ENCODE measurements at places on chromosomes 6 and 20.

GRCh38 chr6:33739571-33739970 lies 7.1 kb downstream of the IP6K3 start:
- no peak for DNase-seq

DNA sequence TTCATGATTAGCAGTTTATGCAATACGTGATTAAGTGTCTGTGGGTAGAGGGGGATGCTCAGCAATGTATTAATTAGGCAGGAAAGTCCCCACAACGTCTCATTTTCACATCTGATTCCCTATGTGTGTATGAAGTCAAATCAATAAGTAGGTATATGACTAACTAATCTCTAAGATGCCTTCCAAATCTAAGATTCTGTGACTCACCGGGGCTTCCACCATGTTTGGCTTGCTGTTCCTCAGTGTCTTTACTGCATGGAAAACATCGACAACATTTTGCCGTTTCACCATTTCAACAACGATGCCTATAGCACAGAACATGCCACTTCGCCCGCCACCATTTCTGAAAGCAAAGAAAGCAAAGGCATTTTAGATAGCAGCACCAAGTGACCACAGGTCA lies 72.0 kb upstream of the THEMIS start:
- DNase-seq, result no peak

GRCh38 chr6:34030831-34031624 lies 114.9 kb downstream of the GRM4 start:
- DNase-seq, result no peak

GRCh38 chr6:168280899-168281245 lies 38.7 kb downstream of the DACT2 start:
- DNase-seq, result no peak

- no peak for DNase-seq
These were observed 53.6 kb downstream of the ELOVL5 start for GRCh38 chr6:53295176-53295575.

DNA sequence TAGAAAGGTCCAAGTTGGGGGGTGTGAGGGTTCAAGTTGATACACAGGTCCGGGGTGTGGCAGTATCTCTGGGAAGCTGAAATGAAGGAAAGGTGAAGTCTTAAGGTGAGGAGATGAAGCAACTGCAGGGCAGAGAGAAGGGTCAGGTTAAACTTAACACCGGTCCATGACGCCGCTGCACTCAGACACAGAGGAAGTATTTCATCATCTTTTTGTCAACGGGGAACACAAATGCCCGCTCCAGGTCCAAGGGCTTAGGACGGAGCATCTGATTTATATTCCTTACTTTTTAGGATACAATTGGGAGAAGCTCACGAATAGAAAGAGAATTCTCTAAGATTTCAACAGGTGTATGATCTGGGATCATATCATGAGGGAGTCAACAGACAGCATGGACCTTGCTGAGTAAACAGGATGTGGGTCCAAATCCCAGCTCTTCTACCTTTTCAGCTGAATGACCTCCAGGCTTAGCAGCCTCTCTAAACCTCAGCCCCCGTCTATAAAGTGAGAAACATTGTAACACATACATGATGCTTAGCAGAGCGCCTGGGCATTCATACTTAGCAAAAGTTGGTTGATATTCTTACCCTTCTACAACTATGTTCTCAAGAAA lies 197.5 kb downstream of the ATXN1 start:
- DNase-seq, result no peak

DNA sequence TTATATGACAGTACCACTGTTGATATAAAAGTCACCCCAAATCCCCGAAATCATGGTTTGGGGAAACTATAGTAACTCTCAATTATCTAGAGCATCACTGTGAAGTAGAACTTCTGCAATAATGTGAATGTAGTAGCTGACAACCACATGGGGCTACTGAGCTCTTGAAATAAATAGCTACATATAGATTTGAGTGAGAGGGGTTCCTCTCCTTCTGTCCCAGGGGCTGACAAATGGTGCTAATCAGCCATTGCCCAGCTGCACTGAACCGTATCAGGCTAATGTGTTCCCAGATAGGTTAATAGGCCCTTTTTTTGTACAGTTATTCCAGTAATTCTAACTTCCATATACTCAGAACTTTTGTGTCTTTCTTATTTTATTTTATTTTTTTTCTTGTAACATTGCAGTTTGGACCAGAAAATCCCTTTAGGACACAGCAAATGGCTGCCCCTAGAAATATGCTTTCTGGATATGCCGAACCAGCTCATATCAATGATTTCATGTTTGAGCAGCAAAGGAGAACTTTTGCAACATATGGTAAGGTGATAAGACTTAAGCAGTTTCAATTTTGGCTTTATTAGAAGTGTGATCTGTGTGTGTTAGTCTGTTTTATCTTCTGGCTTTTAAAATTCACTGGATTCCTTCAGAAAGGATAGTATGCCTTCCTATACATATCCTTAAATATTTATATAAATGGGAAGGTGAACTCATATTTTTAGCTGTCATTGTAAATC lies 21.1 kb downstream of the CDC40 start:
- no peak for DNase-seq

DNA sequence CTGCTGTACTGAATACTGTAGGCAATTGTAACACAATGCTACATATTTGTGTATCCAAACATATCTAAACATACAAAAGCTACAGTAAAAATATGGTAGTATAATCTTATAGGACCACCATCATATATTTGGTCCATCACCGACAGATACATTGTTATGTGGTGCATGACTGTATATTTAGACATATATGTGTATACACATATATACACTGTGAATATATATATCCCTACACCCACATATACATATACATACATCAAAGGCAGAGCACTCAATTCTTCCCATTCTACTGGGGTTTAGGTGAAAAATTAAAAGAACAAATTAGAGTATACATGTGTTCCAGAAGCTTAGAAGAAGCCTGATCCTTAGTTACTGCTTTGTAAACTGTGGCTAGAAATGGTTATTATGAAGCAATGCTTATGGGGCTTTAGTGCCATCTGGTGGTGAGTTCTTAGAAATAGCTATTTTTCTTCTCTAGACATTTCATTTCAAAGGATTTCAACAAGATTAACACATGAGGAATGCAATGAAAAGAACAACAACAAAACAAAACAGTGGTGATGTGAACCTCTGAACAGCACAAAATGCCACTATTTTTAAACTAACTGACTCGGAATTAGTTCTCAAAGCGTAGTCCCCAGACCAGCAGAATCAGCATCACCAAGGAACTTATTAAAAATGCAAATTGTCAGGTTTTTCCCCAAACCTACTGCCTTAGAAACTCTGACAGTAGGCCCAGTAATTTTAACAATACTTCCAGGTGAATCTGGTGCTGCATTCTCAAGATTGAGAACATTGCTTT lies 38.0 kb downstream of the PKHD1 start:
- DNase-seq, result no peak

GRCh38 chr20:13639150-13639497 lies 392 bp upstream of the TASP1 start:
- no peak for DNase-seq

DNA sequence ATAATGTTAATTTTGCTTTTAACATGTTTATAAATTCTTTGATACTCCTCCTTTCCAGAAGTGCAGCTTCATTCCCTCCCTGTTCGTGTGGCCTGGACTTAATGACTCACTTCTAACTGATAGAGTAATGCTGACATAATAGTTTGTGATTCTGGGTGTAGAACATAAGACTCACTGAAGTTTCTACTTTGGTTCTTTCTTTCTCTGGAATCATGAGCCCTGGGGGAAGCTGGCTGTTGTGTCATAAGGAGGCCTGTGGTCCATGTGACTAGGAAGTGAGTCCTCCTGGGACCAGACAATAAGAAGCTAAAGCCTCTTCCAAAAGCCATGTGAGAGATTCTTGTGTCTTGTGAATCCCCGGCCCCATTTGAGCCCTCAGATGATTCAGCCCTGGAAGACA lies 30.5 kb upstream of the HLA-G start:
- no peak for DNase-seq

DNA sequence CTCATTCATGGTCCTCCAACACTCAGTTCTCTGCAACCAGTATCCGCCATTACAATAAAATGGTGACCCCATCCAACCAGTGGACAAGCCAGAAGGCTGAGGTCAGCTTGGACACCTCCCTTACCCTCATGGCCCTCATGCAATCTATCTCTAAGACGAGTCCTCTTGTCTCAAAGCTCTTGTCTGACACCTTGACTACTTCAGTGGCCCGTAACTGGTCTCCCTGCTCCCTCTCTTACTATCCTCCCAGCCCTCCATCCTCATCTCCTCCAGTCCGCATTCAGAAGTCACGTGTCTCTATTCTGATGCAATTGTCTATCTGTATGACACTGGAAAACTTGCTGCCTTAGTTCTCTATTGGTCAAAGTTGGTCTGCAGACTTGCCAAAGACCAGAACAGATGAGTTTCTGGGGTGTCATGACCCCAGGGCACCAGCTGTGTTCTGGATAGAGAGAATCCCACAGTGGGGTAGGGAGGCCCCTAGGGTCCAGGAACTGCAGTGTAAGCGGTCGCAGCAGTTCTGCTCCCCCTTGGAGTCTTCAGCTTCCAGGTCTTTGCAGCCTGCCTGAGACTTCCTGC lies 59.6 kb upstream of the RNF24 start:
- no peak for DNase-seq

- DNase-seq, result no peak
These were observed 247.8 kb downstream of the CD83 start for GRCh38 chr6:14365393-14365792.

- no peak for DNase-seq
These were observed 38.9 kb upstream of the SAYSD1 start for GRCh38 chr6:39153766-39154397.

DNA sequence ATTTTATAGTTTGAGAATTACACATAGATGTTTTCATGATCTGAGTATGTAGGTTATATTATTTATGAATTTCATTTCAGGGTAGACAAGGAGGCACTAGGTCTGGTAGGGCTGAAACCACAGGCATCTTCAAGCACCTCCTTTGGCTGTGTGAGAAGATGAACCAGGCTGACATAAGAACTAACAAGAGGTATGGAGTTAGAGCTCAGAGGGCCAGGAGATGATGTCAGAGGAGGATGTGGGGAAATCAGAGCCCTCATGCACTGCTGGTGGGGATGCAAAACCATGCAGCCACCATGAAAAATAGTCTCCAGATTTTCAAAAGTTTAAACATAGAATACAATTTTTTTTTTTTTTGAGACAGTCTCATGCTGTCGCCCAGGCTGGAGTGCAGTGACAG lies 13.6 kb upstream of the RIPOR3 start:
- DNase-seq, result no peak

GRCh38 chr6:28248916-28249315 lies 3.2 kb downstream of the ZKSCAN4 start:
- DNase-seq, result no peak

- DNase-seq, result no peak
These were observed 222.9 kb downstream of the LAMA2 start for GRCh38 chr6:129105793-129106192.

GRCh38 chr20:8601542-8601912 lies 467.4 kb upstream of the PLCB4 start:
- no peak for DNase-seq

DNA sequence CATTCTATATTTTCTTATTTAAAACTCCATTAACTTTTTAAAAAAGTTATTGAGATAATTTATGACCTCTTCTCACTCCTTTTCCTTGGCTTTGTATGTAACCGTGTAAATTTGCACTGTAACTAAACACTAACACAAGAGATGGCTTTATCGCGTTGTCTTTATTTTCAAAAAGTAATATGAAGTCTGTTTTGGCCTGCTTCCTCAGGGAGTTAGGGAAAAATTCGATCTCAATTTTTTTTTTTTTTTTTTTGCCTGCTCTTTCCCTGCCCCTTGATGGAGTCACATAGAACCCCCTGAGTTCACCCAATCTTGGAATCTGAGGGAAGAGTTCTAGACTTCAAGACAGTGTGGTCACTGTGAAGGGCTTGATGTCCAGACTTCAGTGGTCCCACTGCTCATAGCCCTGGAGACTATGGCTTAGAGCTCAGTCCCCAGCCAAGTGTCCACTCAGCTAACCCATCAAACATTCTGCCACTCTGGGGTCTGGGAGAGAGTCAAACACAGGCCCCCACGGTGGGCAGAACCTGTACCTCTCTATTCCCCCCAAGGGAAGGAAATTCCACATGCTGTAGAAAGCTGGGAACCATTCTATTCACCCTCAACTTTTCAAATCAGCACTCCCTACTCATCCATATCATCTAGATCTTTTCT lies 15.7 kb upstream of the TBC1D22B start:
- DNase-seq, result no peak

GRCh38 chr20:32462900-32463641 lies 104.9 kb downstream of the ASXL1 start:
- no peak for DNase-seq

DNA sequence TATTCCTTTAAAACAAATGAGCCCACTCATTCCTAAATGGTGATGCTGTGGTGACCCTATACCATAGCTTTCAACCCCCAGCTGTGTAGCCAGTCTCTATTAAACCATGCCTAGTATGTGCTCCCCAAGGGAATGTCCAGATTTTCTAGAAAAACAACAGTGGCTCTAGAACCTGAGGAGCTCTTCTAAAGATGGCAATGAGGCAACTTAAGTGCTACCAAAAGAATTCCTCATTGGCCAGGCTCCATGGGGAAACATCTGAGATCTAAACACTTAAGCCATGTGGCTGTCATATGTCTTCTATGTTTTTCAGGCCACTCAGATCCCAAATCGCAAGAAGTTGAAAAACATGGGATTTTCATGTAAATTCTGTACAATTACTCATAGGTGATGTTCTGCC lies 191.0 kb downstream of the TPBG start:
- DNase-seq, result no peak

- no peak for DNase-seq
These were observed 1.0 kb downstream of the AFDN start for GRCh38 chr6:167827583-167828324.

DNA sequence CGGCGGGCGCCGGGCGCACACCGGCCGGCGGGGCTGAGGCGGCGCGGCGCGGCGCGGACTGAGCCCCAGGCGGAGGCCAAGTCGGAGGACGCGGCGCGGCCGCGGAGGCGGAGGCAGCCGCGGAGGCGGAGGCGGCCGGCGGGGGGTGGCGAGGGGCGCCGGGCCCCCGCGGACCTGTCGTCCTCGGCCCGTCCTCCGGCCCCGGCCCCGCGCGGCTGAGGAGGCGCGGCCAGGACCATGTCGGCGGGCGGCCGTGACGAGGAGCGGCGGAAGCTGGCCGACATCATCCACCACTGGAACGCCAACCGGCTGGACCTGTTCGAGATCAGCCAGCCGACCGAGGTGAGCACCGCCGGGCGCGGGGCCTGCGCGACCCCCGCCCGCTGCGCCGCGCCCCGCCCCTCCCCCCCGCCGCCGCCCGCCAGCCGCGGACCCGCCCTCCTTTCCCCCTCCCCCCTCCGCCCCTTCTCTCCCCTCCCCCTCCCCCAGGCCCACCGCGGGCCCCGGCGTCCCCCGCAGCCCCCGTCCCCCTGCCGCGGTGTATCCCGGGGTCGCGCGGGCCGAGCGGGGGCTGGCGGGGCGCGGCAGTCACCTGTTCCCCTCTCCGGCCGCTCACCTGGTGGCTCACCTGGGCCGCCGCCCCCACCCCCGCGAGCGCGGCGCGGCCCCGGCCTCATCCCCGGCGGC lies at the start of gene AFDN:
TSS of gene AFDN (plus strand) at position 16 of the 687 bp plus-strand sequence. CDS start at position 238, 222 bp downstream.
- DNase-seq, result no peak

- DNase-seq, result no peak
These were observed 237.0 kb upstream of the RGS17 start for GRCh38 chr6:153368131-153368530.

All from sciatic nerve (tissue), 2 donors.